ENCODE measurements at places on chromosomes 6 and 20.

DNA sequence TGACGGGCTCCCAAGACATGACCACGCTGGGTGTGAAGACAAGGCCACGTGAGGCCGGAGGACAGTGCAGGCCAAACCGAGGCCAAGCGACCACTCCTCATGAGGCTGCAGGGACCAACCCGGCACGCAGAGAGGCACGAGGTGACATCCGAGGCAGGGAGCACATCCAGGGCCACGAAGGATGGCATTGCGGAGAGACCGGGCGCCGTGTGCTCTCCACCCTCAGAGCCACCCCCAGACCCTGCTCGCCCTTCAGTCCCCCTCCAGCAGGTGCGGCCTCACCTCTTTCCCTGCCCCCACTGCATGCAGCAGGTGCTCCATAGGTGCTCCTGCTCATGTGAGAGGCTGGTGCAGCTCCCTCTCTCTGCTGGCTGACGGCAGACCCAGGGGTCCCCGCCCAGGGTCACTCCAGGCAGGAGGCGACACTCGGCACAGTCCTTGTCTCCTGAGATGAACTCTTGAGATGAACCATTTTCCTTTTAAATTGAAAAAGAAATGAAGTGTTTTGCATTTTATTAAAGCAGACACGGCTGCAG, 33.8 kb upstream of the CHRNA4 start:
- DNase-seq: no peak

- no peak for DNase-seq
These were observed 38.0 kb downstream of the FOXA2 start for GRCh38 chr20:22546344-22546743.

GRCh38 chr20:56207656-56208055, 40.9 kb upstream of the MC3R start:
- no peak for DNase-seq

DNA sequence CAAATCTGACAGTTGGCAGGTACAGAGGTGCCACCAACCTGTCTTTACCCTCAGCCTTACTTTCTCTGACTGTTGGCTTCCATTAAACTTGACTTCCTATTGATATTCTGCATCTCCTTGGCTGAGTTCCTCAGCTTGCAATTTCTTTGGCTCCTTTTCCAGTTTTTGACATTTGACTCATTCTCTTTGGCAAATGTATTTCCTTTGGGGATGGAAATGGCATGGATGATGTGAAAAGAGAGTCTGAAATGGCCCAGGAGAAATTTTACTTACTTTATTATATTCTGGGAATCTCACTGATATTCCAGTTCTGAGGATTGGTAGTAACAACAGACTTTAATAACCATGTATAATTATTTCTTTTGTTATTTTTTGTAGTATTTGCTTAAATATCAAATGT, 255.2 kb downstream of the CD109 start:
- no peak for DNase-seq
